ENCODE measurements at places on chromosomes 2 and 18.

- DNase-seq, result no peak
Observed at GRCh38 chr2:234845602-234846590, 105.9 kb upstream of the SH3BP4 start.

DNA sequence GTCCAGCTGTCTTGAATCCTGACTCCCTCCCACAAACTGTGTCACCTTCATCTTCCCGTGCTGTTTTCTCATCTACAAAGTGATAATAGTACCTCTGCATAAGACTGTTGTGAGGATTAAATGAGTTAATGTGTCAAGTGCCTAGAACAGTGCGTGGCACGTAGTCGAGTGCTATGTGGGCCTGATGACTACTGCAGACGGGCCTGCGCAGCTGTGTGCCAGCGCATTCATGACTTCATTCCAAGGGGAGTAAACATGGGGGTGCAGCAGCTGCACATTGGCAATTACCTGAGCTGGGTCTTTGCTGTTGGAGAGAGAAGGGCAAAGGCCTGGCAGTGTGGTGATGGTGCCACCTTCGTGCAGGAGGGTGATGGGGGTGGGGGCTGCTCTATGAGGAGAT lies 5.0 kb downstream of the TEX44 start:
- peak; percentile 48 for DNase-seq

DNA sequence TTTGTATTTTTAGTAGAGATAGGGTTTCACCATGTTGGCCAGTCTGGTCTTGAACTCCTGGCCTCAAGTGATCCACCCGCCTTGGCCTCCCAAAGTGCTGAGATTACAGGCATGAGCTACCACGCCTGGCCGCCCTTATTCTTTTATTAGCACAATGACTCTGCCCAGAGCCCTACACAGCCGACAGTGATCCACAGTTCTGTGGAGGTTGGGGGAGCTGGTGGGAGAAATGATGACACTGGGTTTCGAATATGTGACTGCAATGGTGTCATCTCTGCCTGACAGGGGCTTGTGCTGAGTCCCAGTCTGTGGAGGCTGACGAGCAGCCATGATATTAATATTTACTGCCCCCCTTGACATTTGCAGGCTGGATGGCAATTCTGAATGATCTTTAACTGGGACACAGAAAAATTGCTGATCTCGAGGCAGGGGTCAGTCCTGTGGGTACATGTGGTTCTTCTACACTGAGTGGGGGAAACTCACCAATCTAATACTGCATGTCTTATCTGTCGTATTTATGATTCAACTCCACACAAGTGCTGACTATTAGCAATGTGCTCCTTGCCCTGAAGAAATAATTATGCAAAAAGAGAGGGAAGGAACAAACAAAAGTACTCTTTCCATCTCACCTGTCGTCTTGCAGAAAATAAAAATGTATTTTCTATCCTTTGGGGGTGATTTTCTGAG lies 6.3 kb upstream of the CTAGE1 start:
- no peak for DNase-seq

- no peak for DNase-seq
Observed at GRCh38 chr2:51301381-51301780, 269.4 kb upstream of the NRXN1 start.

DNA sequence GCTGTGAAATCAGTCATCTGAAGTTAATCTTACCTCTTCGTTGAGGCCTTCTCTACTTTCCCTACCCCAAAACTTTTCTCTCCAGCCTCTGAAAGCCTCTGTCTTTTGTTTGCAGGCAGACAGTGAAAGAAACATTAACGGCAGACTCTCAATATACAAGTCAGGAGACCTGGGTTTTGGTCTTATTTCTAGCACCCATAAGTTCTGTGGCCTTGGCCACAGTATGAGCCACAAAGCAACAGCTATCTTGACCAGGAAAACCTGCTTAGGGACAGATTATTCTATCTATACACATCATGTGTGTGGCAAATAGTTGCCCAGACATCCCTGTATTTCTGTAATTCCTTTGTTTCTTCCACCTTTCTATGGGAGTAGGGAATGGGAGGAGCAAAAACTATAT lies 318.3 kb downstream of the AGPS start:
- no peak for DNase-seq

DNA sequence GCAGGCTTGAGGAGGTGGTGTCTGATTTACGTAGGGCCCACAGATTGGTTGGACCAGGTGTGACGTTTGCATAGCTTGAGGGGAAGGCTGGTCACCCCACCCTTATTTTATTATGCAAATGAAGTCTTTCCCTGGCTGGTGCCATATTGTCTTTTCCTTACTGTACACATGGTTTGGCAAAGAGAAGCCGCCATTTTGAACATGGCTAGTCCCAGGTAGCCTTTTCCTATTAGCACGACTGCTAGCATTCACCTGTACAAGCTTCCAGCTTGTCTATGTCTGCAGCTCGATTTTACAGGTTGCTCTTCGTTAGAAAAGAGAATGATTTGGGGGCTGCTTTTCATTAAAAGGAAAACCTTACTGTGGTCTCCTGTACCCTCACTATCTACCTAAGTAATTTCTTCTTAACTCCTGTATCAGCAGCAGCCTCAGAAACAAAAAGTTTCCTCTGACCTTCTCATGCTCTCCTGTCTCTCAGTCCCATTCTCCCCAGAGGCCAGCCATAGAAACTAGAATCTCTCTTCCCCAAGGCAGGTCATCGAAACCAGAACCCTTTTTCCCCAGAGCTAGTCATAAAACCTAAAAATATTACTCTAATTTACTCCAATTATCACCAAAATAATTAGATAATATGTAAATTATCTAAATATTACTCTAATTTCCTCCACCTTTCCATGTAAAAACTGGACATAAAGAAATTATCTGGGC lies 151.8 kb downstream of the B3GNT2 start:
- DNase-seq, result no peak

GRCh38 chr2:68287580-68288441 lies 31.9 kb downstream of the CNRIP1 start:
- DNase-seq, result peak; percentile 38

DNA sequence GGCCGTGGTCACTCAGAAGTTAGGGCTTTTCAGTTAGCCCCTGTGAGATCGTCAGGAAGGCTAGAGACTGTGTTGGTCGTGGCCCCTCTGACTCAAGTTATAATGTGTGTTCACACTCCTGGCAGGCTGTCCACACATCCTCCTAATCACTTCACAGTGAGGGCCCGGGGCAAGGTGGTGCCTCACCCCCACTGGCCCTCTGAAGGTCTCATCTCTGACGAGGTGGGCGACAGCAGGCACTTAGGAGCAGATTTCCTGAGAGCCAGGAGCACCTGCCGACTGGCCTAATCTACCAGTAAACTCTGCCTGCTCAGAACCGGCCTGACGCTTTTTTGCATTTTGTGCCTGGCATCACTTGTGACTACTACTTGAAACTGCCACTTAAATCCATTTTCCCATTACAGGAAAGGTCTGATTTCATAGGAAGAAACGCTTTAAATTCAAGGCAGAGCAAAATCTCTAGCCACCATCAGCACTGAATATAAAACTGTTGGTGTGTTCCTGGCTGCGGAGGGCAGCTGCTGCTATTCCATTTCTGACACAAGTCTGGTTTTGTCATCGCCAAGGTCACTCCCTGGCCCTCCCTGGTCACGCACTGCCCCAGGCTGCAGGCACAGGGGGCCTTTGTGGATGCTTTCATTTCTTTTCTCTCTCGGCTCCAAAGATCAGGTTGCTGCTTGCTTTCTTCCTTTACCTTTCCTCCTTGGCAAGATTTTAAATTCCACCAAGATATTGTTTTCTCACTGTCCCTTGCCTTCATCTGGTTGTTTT lies 48.0 kb downstream of the RAB12 start:
- no peak for DNase-seq

GRCh38 chr2:211930331-211930730 lies 608.3 kb downstream of the ERBB4 start:
- no peak for DNase-seq

DNA sequence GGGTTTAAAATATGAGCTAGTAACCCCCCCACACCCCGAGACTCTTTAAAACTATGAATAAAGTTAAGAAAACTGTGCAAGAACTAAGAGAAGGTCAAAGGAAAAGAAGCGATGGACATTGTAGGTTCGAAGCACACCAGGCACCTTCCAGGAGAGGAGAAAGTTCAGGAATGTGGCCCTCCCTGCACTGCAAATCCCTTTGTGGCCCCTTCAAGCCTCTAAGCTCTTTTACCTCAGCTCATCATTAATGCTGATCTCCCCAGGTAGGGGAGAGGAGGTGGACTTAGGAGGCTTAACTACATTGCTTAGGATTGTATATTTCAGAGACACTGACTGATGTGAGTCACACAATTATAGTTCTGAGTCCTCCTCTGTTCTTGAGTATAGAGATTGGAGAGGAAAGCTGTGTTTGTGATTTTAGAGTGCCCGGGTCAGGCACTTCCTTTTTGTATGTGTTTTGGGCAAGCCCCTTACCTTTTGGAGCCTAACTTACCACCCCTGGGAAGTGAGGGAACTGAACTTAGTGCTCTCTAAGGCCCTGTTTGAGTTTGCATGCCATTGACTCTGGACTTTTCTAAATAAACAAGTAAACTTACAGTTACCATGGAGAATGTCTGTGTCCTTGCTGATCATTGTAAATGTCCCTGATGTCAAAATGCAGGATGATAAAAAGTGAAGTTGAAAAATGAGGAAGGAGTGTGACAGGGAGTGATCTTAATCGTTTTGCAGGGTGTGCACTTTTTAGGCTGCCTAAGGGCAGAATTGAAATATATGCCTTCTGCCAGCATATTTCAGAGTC lies 140.8 kb upstream of the ZEB2 start:
- DNase-seq, result no peak

DNA sequence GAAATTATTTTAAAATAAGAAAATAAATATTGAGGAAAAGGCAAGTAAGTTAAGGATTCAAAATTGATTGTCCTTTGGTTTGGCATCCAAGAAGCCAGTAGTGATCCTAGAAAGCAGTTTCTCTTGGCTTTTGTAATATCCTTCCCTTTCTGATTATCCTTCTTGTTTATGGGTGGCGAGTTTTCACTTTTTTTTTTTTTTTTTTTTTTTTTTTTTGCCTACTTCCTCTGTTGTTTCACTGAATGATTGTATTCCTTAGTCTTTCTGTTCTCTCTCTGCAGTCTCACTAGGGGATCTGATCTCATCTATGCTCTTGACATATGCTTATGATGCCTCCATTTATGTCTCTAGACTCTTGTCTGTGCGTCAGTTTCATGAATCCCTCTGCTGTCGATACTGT lies 4.2 kb downstream of the NAPG start:
- no peak for DNase-seq

GRCh38 chr2:67466734-67467133 lies 69.6 kb downstream of the ETAA1 start:
- DNase-seq, result no peak

DNA sequence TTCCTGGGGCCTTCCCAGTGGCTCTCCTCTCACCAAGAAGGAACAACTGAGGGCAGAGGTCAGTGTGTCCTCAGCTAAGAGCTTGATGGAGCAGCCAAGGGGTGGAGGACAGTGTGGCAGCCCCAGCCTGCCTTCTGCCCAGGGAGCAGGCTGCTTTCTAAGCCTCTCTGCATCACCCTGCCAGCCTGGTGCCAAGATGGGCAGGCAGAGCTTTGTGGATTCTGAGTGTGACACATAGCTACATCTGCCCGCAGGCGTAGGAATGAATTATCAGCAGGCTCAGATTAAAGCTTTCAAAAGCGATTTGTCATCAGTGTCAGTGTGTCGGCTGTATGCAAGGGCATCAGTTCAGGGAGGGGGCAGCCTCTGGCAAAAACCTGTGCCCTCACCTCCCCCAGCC lies 8.7 kb downstream of the MAL start:
- no peak for DNase-seq

DNA sequence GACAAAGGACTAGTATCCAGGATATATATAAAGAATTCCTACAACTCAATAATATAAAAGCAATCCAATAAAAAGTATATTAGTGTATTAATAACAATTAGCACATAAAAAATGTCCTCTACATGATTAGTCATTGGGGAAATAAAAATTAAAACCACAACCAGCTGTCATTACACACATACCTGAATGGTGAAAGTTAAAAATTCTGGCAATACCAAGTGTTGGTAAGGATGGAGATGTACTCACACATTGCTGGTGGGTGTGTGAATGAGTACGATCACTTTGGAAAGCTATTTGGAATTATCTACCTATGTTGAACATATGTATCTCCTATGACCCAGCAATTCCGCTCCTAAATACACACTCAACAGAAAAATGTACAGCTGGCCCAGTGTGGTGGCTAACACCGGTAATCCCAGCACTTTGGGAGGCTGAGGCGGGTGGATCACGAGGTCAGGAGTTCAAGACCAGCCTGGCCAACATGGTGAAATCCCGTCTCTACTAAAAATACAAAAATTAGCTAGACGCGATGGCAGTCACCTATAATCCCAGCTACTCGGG lies 14.3 kb upstream of the NOL10 start:
- DNase-seq, result no peak

DNA sequence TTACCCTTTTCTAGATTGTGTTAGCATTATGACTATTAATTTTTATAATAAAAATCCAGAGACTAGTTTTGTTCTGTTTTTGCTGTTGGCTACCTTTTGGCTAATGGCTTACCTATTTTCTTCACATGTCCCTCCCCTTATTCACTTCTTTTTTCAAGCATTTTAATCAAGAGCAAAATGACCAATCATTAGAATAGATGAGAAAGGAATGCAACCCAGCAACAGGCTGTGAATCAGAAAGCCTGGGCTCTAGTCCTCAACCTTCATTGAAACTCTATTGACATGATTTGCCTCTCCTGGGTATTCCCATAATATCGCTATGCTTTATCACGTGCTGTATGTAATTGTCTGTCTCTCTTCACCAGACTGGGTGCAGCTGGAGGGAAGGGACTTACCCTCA lies 370.1 kb downstream of the IRS1 start:
- no peak for DNase-seq

GRCh38 chr2:134087371-134087921 lies 166.4 kb upstream of the MGAT5 start:
- no peak for DNase-seq

- DNase-seq, result no peak
Observed at GRCh38 chr2:120716641-120717585, 18.8 kb upstream of the GLI2 start.

DNA sequence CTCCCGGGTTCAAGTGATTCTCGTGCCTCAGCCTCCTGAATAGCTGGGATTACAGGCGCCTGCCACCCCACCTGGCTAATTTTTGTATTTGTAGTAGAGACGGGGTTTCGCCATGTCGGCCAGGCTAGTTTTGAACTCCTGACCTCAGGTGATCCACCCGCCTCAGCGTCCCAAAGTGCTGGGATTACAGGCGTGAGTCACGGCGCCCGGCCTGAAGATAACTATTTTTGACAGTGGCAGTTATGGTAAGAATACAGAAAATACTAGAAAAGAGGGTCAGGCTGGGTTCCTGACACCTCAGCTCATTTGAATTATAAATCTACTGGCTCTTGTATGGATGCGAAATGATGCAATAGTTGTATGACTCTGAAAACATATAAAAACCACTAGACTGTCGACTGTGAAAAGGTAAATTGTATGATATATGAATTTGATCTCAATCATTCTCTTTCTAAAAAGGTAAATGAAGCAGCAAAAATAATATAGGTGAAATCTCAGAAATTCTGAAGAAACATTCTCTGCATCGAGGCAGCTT lies 11.1 kb upstream of the DGKD start:
- DNase-seq, result no peak

- peak; percentile 9 for DNase-seq
Observed at GRCh38 chr2:71680925-71681324, 227.6 kb downstream of the DYSF start.
